ENCODE measurements at places on chromosomes 16 and 17.

GRCh38 chr17:72665852-72666851, 426.3 kb downstream of the SLC39A11 start:
- peak; percentile 20 for DNase-seq

DNA sequence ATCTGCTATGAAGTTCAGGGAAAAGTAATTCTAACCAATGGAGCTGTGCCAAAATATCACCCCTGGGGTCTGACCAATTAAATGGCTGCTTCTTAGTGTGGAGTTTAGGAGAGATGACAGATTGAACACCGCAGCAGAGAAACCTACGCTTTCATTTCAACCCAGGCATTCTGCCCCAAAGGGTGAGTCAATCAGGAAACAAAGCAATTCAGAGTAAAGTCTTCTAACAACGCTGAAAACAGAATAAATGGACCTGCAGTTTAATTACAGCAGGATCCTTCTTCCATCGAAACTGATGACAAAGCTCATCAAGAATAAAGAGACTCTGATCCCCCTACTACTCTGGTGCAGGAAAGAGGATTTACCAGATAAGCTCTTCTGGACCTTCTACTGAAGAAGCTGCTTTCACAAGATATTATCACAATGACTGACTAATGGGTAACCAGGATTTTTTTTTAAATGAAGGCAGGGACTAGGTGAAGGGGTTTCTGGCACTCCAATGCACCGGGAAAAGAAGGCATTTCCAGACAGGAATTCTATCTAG, 16.7 kb downstream of the RFFL start:
- DNase-seq: no peak

DNA sequence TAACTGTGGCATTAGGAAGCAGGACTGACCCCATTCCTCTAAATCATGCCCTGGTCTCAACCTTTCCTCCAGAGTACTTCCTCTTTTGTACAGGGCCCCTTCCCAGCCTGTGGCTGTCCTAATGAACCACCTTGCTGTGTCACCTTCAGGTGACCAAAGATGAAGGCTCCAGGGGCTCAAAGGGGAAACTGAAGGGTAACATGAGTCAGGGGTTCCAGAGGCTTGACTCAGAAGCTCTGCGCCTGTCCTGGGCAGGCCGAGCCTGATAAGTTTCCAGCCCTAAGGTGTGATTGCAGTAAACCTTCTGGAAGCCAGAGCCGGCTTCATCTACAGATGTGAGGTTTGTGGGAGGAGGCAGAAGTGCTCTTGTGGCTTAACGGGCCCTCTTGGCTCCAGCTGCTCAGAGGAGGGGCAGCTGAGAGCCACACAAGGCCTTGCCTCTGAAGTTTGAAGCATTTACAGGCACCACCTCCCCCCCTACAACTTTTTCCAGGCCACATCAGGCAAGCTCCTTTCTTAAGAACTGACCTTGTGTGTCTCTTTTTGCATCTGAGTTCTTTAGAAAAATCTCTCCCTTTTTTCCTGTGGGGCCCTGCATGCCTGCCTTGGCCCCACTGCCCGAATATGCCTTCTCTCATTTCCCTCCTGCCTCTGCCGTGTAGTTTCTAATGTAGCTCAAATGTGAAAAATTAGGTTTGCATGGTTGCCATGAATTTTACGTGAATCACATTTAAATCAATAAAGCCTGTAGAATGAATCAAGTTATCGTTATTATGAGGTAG, 149.9 kb downstream of the CLEC16A start:
- DNase-seq: no peak

- DNase-seq: peak; percentile 69
These were observed 40.8 kb downstream of the MRM1 start for GRCh38 chr17:36641877-36642845.

- DNase-seq: no peak
These were observed 15.2 kb upstream of the RPL13 start for GRCh38 chr16:89545044-89545830.

DNA sequence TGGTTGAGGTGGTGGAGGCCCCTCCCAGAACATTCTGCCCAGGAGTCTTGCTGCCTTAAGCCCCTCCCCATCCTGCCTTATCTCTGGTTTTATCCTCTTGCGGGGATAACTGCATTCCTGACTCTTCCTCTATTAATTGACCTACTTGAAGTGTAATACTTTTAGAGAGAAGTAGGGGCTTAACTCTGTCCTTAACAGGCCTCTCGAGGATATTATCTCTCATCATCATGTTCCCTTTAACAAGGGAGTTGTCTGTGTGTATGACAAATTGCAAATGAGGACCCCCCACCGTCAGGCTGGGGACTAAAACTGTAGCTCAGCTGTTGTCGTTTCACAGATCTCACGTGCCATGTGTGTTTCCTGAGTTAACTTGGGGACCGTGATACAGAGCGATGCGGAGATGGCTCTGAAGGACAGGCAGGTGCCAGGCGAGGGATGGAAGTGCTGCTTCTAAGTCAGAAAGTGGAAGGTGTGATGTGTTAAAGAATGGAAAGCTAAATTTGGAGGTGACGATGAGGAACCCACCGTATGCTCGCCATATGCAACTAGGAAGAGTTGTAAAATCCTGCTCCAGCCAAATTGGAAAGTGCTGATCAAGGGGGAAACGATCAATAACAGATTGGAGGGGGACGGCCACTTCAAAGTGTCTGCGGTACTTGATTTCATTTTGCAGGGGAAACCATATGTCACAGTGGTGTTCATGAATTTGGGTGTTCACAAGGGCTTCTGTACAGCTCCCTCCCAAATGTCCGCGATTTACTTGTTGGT, 106.3 kb downstream of the RPTOR start:
- no peak for DNase-seq

- DNase-seq: no peak
These were observed 1.8 kb upstream of the FLOT2 start for GRCh38 chr17:28899212-28899815.

GRCh38 chr16:4529085-4530060, 9.2 kb downstream of the CDIP1 start:
- peak; percentile 81 for DNase-seq

DNA sequence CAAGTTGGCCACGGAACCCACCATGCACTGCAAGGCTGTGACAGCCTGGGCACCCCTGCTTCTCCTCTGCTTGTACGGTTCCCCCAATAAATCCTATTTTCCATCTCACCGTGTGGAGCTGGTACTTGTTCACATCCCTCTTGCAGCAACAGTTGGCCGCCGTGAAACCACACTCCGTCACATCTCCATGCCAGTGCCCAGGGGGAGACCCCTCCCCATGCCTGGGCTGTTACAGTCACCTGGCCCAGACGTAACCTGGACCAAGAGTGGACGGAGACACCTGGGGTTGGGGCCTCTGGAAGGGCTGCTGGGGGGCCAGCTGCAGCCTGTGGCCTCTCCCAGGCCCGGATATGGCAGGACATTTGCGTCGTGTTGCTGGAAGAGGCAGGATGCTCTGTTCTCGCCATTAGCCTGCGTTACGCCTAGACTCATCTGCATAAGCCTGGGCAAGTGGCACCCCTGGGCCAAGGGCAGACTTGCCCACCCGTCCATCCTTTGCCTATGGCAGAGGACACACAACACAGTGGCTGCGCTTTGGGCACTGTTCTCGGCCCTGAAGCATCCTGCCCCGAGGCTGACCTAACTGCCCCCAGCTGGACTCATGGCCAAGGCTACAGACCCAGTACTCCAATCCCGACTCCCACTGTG, 14.2 kb upstream of the KREMEN2 start:
- no peak for DNase-seq

DNA sequence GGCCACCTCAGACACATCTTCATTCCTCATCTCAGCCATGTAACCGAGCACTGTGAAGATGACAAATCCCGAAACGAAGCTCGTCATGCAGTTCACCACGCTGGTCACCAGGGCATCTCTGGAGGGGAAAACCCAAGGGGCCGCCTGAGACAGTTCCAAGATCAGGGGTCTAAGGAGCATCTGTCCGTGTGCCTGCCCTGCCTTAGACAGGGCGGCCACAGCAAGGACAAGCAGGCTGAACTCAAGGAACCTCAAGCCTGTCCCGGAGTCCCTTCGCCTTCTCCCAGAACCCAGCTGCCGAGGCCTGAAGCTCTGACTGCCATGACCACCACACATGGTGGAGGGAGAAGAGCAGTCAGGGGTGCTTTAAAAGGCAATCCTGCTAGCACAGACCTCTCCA, 22.7 kb downstream of the SLC6A4 start:
- DNase-seq: peak; percentile 39

DNA sequence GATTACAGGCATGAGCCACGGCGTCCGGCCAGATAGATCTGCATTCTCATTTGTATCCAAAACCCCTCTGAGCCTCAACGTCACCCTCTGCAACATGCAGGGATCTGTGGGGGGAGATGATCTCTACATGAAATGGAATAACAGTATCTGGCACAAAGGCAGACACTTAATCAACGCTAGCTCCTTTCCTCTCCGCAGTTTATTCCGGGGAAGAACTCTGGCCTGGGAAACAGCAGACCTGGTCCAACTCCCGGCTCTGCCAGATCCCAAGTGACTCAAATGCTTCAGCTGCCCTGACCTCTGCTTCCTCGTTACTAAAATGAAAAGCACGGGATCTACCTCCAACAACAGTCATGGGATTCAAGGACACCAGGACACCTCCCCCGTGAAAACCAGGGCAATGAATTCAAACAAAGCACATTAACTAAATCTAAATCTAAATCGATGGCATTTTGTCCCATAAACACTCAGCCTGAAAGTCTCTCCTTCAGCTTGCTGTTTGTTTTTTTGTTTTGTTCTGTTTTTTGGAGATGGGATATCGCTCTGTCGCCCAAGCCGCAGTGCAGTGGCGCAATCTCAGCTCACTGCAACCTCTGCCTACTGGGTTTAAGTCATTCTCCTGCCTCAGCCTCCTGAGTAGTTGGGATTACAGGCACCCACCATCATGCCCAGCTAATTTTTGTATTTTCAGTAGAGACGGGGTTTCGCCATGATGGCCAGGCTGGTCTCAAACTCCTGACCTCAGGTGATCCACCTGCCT, 78.2 kb downstream of the NXN start:
- DNase-seq: peak; percentile 51

- no peak for DNase-seq
These were observed 157.8 kb downstream of the CDH13 start for GRCh38 chr16:82784573-82784968.

DNA sequence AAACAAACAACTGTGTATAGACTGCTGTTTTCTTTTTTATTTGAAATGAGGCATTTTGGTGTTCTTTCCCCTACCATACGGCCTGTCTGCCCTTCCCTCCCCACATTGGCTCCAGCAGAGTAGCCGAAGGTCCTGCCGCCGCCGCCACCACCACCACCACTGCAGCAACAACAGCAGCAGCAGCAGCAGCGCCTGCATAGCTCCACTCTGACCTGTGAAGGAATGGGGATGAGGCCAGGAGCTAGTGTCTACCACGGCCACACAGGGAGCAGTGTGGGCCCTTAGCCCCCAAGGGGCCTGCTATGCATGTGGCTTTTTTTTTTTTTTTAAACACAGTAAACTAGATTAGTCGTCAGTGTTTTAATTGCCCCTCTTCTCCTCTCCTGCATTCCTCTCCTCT, 5.6 kb upstream of the CDK5R1 start:
- DNase-seq: no peak

DNA sequence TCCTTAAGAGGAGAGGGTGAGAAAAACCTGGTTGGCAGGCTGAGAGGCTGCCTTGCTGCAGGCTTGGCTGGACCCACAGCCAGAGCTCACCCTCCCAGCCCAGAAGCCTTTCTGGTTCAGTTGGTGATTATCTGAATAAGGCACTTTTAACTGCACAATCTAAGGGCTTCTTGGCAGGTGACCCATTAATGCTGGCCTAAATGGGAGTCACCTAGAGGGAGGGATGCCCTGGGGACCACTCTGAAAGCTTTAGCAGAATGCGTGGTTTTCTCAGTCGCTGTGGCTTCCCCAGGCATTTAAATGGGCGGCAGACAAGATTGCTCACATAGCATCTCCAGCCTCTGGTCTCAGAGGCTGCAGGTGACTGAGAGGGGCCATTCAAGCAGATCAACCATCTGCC, 33.2 kb upstream of the SHISA9 start:
- DNase-seq: no peak

GRCh38 chr17:59493867-59494266, 71.5 kb upstream of the DHX40 start:
- DNase-seq: peak; percentile 26

GRCh38 chr16:7372095-7372494, 39.5 kb downstream of the RBFOX1 start:
- no peak for DNase-seq

- DNase-seq: no peak
These were observed 13.1 kb downstream of the SPATA33 start for GRCh38 chr16:89670496-89671431.

- no peak for DNase-seq
These were observed 120.7 kb downstream of the RAB11FIP4 start for GRCh38 chr17:31512104-31512740.

DNA sequence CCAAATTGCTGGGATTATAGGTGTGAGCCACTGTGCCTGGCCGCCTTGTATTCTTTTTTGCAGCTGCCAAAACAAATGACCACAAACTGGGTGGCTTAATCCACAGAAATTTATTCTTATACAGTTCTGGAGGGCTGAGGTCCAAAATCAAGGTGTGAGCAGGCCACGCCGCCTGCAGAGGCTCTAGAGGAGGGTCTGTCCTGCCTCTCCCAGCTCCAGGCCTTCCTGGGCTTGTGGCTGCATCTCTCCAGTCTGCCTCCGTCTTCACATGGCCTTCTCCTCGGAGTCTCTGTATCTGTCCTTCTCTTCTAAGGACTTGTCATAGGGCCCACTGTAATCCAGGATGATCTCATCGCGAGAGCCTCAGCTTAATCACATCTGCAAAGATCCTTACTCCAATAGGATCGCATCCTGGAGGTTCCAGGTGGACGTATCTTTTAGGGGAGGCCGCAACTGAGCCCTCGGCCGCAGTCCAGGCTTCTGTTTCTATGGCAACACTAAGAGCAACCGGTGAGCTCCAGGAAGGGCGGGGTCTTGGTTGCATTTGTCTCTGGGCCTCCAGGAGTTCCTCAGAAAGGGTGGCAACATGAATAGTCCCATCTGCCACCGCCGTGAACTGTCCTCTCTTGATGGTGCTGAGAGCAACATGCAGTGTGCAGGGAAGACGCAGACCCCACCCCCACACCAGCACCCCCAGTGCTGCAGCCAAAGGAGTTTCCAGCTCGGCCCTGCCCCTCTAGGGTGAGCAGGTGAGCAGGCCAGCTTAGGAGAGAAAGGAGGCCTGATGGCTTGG, 29.5 kb upstream of the CREBBP start:
- DNase-seq: peak; percentile 29

Measured in GM23338 (cell line).